ENCODE measurements at places on chromosomes 11 and 22.

- peak overlapping the region; percentile 28 for H3K27ac ChIP-seq
- no peak for DNase-seq
- no peak overlapping the region for H3K4me3 ChIP-seq
- H3K36me3 ChIP-seq, result peaks cover 54% of the 10 kb centered on the region
- peaks cover 66% of the 10 kb centered on the region for H3K4me1 ChIP-seq
- H3K27me3 ChIP-seq, result no peaks in the 10 kb centered on the region
Measured at GRCh38 chr22:40322818-40323447, 23.4 kb upstream of the ADSL start.

- no peak overlapping the region for H3K4me3 ChIP-seq
- peaks cover 3% of the 10 kb centered on the region for H3K36me3 ChIP-seq
- peaks cover 7% of the 10 kb centered on the region for H3K4me1 ChIP-seq
- H3K27me3 ChIP-seq, result no peaks in the 10 kb centered on the region
- DNase-seq, result no peak
Measured at GRCh38 chr11:128437136-128437535, 150.2 kb downstream of the ETS1 start.

DNA sequence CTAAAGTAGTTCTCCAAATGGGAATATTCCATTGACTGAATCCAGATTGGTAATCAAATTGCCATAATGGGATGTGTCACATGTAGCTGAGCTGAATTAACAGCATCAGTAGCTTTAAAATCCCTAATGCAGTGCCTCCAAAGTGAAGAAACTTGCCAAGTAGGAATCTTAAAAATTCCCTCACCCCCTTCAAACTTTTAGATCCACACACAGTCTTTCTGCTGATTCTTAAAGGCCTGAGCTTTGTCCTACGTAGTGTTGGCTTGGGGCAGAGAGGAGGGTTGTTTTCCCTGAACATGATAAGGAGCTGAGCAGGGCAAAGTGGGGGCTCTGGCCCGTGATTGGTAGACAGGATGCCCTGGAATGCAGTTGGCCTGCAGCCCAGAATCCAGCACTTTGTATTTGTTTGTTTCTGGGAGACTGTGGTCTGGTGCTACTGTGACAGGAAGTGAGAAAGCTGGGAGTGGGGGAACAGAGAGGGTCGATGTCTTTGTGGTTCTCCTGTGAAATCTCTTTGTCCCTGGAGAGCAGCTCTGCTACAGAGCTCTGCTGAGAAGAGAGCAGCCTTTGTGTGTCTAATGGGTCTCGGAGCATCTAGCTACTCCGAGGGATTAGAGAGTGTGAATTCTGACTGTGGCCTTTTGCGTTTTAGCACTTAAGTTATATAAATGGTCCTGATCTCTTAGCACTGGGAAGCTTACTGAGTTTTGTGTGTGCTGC lies 16.9 kb downstream of the CTNND1 start:
- H3K4me3 ChIP-seq, result no peak overlapping the region
- H3K4me1 ChIP-seq, result peaks cover 10% of the 10 kb centered on the region
- H3K27me3 ChIP-seq, result no peaks in the 10 kb centered on the region
- no peak overlapping the region for H3K27ac ChIP-seq
- no peak for DNase-seq

DNA sequence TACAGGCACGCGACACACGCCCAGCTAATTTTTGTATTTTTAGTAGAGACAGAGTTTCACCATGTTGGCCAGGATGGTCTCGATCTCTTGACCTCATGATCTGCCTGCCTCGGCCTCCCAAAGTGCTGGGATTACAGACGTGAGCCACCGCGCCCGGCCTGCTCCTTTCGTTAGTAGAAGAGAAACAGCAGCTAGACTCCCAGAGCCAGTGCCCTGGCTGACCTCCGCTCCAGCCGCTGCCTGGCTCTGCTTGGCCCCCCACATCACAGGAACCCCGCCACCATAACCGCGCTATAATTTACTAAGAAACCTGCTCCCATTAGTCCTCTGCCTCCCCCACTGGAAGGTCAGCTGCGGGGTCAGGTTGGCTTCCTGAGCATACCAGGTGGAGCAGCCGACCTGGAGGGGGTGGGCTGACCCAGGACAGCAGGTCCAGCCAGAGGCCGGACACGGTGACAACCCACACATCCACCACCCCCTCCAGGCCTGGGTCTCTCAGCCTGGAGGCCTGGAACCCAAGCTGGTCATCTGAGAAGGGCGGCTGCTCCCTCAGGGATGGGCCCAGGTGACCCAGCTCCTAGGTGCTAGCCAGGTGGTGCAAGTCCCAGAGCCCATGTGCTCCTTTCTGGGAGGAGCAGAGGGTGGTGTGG lies 7.5 kb upstream of the POLDIP3 start:
- H3K27me3 ChIP-seq, result no peaks in the 10 kb centered on the region
- no peak overlapping the region for H3K27ac ChIP-seq
- no peak for DNase-seq
- H3K4me1 ChIP-seq, result no peaks in the 10 kb centered on the region
- peaks cover 21% of the 10 kb centered on the region for H3K36me3 ChIP-seq

GRCh38 chr22:19836512-19836911 lies 18.2 kb downstream of the GNB1L start:
- DNase-seq, result no peak
- no peak overlapping the region for H3K4me3 ChIP-seq
- H3K27ac ChIP-seq, result no peak overlapping the region
- H3K27me3 ChIP-seq, result no peaks in the 10 kb centered on the region
- H3K4me1 ChIP-seq, result peaks cover 12% of the 10 kb centered on the region

DNA sequence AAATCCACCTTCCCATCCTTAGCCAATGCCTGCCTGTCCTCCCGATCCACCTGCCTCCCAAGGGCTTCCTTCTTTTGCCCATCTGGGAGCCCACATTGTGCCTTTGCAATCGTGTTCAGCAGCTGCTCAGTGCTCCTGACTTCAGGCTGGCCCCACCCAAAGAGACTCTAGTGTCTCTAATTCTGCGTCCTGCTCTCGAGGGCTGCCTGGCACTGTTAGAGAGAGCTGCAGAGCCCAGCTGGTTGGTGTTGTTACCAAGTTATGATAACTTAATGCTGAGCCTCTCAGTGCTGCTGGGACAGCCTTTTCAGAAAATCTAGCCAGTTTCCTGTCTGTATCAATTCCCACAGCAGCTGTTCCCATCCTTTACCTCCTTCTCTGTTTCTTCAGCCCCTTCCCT lies 69.1 kb downstream of the MICAL2 start:
- DNase-seq, result no peak
- H3K4me1 ChIP-seq, result peaks cover 68% of the 10 kb centered on the region
- peaks cover 73% of the 10 kb centered on the region for H3K36me3 ChIP-seq
- peak overlapping the region; percentile 58 for H3K4me3 ChIP-seq
- peak overlapping the region; percentile 89 for H3K27ac ChIP-seq

DNA sequence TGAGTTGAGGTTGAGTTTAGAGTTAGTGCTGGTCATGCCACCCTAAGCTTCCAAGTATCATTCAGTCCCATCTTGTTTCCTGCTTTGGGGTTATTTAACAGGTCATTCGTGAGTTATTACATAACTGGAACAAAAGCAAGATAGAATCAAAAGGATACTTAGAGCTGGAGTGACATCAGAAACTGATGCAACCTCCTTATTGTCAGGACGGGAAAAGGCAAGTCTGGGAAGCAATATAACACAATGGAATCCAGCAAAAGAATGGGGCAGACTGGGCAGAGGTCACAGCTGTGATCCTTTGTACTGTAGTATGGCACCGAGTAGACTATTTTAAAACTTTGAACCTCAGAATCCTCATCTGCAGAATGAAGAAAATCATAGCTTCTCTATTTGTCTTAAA lies 4.4 kb upstream of the PRSS23 start:
- H3K27me3 ChIP-seq, result peaks cover 36% of the 10 kb centered on the region
- no peak for DNase-seq
- H3K4me3 ChIP-seq, result no peak overlapping the region
- no peaks in the 10 kb centered on the region for H3K36me3 ChIP-seq

GRCh38 chr11:120752668-120753067 lies 241.1 kb downstream of the GRIK4 start:
- H3K27ac ChIP-seq, result no peak overlapping the region
- H3K36me3 ChIP-seq, result no peaks in the 10 kb centered on the region
- no peak overlapping the region for H3K4me3 ChIP-seq

- H3K27ac ChIP-seq, result no peak overlapping the region
- DNase-seq, result no peak
- no peak overlapping the region for H3K4me3 ChIP-seq
- no peaks in the 10 kb centered on the region for H3K27me3 ChIP-seq
Measured at GRCh38 chr11:29025001-29025400, 916.8 kb downstream of the METTL15 start.

- H3K4me1 ChIP-seq, result peaks cover 52% of the 10 kb centered on the region
- H3K4me3 ChIP-seq, result peak overlapping the region; percentile 64
- peak overlapping the region; percentile 93 for H3K27ac ChIP-seq
- peaks cover 38% of the 10 kb centered on the region for H3K36me3 ChIP-seq
- no peaks in the 10 kb centered on the region for H3K27me3 ChIP-seq
Measured at GRCh38 chr11:6402061-6402470, 11.8 kb downstream of the SMPD1 start.

DNA sequence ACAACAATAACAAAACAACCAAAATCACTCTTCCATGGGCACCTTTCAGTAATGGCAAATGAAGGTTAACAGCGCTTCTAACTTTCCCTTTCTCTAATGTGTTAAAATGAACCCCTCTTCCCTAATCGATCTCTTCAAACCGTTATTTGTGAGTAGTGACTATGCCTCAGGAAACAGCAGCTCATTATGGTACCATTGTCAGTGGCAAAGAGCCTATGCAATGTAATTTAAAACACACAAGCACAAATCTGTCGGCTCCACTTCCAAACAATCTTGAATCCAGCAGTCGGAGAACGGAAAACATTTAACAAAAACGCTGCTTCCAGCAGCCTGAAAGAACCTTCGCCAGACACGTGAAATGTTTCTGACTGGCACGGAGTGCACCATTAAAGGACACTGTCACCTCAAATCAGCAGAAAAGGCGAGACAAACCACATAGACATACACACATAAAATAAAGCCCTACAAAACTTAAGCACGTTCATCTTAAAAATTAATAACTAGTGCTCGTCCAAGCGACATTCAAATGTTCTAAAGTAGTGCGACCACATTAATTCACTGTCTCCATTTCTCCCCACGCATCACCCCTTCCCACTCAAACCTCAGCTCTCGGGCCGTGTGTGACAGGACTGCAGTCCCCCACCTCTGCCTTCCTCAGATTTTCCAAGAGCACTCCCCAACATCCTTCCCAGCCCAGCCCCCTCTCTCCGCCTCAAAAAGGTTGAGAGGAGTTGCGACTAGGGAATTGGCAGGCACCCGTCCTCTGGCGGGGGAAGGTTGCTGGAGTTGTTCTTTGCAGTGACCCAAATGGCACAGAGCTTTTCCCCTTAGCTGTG lies 748 bp downstream of the RAB30 start:
- no peak overlapping the region for H3K27ac ChIP-seq
- peak; percentile 20 for DNase-seq
- H3K27me3 ChIP-seq, result no peaks in the 10 kb centered on the region
- no peak overlapping the region for H3K4me3 ChIP-seq
- peaks cover 41% of the 10 kb centered on the region for H3K4me1 ChIP-seq
- peaks cover 10% of the 10 kb centered on the region for H3K36me3 ChIP-seq

- H3K27me3 ChIP-seq, result no peaks in the 10 kb centered on the region
- H3K4me3 ChIP-seq, result peak overlapping the region; percentile 95
- no peak for DNase-seq
- peak overlapping the region; percentile 98 for H3K27ac ChIP-seq
Measured at GRCh38 chr22:40951795-40952605, 822 bp downstream of the RBX1 start.

DNA sequence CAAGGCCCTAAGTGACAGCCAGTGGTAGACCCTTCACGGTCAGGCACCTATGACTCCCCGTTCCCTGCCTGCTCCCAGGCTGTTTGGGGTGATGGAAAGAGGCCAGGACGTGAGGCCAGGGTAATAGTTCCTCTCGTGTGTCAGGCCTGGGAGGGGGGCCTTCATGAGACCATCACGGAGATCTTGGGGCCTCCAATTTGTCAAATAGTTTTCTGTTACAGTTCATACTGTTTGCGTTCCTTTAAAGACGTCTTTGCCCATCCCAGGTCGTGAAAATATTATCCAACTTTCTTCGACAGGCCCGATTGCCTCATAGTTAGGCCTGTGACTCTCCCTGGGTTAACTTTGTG lies 62.2 kb upstream of the KCNQ1OT1 start:
- no peak overlapping the region for H3K27ac ChIP-seq
- H3K36me3 ChIP-seq, result no peaks in the 10 kb centered on the region
- no peak overlapping the region for H3K4me3 ChIP-seq
- no peak for DNase-seq
- no peaks in the 10 kb centered on the region for H3K4me1 ChIP-seq

GRCh38 chr22:26109686-26110315 lies 59.5 kb upstream of the SEZ6L start:
- H3K27ac ChIP-seq, result no peak overlapping the region
- no peaks in the 10 kb centered on the region for H3K36me3 ChIP-seq
- no peaks in the 10 kb centered on the region for H3K4me1 ChIP-seq
- H3K27me3 ChIP-seq, result peaks cover 9% of the 10 kb centered on the region
- no peak overlapping the region for H3K4me3 ChIP-seq

All from activated T-helper 2 cell treated with anti-CD3 and anti-CD28 coated beads, Interferon-gamma antibody, Interleukin-2, Interleukin-4, amounts not matched to agents 10 μg/mL and 5 μg/mL and 100 μg/mL, durations not matched to agents 14 hours and 24 hours and 36 hours (primary cell).